ENCODE measurements at places on chromosomes 4 and X.
A peak's percentile ranks its signal among the peaks of the same experiment; 100 is the strongest.

DNA sequence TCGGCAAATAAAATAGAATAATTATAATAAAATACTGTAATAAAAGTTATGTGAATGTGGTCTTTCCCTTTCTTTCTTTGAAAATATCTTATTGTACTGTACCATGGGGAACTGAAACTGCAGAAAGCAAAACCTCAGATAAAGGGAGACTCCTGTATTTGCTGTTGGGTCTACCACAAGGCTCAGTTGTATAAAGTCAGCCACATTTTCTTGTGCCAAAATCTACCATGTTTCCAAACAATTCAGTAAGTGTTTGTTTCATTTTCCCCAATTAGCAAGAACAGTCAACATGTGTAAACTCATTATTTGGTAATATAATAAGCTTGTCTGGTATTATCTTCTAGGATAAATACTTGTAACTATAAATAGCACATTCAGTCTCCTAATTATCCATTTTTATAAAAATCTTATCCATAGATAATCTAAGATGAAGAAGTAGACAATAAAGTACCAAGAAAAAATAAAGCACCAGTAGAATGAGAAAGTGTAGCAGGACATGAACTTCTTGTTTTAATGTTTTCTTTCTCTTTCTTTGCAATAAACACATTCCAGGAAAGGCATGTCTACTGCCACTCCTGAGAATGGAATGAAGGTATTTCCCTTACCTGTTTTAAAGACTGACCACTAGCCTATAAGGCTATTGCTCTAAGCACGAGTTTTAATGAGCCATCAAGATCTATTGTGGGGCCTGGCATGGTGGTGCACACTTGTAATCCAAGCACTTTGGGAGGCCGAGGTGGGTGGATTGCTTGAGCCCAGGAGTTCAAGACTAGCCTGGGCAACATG is 15.0 kb upstream of the OTUD4 start:
- DNase-seq, result no peak

GRCh38 chrX:13069771-13070416 is 25.5 kb upstream of the FAM9C start:
- no peak for DNase-seq

DNA sequence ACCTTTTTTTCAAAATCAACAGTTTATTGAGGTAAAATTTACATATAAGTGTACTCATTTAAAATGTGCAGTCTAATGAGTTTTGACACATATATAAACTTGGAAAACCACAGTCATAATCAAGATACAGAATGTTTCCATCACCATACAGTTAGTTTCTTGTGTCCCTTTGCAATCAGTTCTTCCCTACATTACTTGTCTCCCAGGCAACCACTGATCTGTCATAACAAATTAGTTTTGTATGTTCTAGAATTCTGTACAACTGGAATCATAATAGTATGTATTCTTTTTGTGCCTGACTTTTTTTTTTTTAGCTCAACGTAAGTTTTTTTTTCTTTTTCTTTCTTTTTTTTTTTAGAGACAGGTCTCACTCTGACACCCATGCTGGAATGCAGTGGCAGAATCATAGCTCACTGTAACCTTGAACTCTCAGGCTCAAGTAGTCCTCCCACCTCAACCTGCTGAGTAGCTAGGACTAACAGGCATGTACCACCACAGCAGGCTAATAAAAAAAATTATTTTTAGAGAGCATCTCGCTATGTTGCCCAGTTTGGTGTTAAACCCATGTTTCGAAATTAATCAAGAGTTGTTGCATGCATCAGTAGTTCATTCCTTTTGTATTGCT is 26.9 kb downstream of the ARFIP1 start:
- no peak for DNase-seq

DNA sequence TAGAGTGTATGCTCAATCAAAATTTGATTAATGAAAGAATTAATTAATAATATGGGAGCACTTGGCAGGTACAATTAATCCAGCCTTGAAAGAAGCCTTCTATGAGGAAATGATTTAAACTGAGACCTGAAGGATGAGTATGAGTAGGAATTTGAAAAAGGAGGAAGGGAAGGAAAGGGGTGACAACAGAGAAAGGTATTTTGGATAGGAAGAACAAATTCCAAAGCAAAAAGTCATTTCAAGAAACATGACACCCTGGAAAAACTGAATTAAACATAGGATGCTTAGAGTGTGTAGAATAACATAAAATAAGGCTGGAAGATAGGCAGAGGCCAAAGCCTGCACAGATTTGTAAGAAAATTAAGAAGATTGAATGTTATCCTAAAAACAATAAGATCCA is 29.6 kb downstream of the PHOX2B start:
- no peak for DNase-seq

DNA sequence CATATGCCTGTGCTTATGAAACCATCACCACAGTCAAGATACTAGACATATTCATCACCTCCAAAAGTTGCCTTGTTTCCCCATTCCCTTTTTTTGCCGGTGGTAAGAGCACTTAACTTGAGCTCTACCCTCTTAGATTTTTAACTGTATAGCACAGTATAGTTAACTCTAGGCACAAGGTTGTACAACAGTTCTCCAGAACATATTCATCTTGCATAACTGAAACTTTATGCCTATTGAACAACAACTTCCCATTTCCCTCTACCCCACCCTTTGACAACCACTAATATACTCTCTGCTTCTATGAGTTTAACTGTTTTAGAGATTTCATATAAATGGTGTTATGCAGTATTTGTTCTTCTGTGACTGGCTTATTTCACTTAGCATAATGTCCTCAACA is 119.3 kb downstream of the ASB9 start:
- no peak for DNase-seq

DNA sequence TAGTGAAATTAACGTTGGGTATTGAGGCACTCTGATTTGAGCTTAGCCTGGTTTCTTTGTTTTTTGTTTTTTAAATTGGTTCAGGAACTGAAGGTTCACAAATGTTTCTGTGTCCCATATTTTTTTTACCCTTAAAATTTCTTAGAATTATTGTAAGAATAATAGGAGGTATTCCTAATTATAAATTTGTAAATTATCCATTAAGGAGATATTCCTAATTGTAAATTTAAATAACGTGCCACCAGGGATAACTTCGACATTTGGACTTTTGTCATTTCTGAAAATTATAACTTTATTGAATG is 1.2 kb downstream of the WWC2 start:
- DNase-seq, result no peak

GRCh38 chr4:87559090-87559837 is 30.1 kb upstream of the SPARCL1 start:
- peak; percentile 52 for DNase-seq
